ENCODE measurements at places on chromosomes 7 and 10.

GRCh38 chr7:71488308-71488707, 356.4 kb downstream of the GALNT17 start:
- DNase-seq = no peak

GRCh38 chr7:25895792-25896171, 256.2 kb upstream of the NFE2L3 start:
- DNase-seq = no peak

GRCh38 chr7:3309140-3309539, 8.1 kb downstream of the SDK1 start:
- DNase-seq = no peak

DNA sequence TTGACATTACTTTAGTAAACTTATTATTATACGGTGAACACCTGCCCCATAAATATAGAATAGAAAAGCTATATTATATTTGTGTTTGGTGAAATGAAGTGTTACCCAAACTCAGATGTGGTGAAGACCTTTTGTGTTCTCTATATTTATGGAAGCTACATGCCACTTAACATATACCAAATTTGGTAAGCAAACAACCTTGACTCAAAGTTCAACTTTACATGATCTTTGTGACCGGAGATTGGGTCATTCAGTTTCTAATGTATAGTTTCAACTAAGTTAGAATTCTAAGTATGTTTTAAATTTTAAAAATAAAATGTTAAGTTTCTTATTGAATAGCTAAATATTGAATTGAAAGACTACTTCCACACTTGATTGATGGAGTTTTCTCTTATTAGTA, 288.6 kb upstream of the SEMA3D start:
- DNase-seq = no peak

DNA sequence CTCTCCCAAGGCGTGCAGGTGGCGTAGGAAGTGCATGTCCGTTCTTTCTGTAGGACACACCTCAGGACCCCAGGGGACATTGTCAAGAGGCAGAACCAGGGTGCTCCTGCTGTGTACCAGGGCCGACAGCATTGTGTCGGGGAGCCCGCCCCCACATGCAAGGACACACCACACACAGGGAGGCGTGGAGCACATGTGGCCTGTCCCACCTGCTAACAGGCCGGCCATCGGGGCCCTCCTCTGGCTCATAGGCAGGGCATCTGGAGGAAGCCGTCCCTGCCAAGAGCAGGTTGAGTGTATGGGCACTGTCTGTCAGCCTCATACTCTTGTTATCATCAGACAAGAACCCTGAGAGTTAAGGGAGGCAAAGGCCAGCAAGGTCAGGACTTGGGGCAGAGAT, 12.7 kb downstream of the RET start:
- DNase-seq = no peak

- DNase-seq = no peak
Measured at GRCh38 chr7:41931263-41931646, 228.4 kb upstream of the INHBA start.

GRCh38 chr10:113711142-113711541, 31.4 kb downstream of the CASP7 start:
- no peak for DNase-seq

GRCh38 chr7:119545118-119545517, 727.9 kb upstream of the KCND2 start:
- DNase-seq = no peak

- DNase-seq = no peak
Measured at GRCh38 chr10:125063256-125063925, 97.0 kb downstream of the CTBP2 start.

- no peak for DNase-seq
Measured at GRCh38 chr10:4073912-4074311, 288.9 kb upstream of the KLF6 start.

DNA sequence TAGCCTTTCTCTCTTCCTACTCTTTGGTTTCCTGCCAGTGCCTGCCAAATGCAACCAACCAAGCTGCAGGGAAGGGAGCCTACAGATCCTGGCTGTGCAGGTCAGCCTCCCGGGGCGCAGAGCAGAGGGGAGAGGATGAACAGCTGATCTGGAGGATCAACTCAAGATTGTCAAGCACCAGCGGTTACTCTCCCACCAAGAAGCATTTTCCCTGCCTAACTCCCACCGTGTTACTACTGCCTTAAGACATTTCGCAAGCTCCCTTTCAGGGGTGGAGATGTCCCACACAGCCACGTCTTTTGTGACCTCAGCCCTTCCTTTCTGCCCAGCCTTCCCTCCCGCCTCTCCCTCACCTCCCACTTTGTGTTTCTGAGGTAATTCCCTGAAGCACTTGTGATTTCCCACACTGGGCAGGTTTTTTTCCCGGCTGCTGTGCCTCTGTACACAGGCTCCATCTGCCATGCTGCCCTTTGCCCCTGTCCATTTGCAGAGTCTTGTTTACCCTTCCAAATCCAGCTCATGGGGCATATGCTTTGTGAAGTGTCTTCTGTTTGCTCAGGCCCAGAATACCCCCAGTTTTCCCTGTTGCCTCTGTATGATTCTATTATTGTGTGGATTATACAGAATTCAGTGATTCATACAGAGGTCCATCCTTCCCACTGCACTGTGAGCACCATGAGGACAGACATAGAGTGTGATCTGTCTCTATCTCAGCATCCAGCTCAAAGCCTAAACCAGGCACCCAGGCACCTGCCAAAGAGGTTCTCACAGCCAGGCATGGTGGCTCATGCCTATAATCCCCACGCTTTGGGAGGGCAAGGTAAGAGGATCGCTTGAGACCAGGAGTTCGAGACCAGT, 40.9 kb upstream of the PAPSS2 start:
- no peak for DNase-seq

DNA sequence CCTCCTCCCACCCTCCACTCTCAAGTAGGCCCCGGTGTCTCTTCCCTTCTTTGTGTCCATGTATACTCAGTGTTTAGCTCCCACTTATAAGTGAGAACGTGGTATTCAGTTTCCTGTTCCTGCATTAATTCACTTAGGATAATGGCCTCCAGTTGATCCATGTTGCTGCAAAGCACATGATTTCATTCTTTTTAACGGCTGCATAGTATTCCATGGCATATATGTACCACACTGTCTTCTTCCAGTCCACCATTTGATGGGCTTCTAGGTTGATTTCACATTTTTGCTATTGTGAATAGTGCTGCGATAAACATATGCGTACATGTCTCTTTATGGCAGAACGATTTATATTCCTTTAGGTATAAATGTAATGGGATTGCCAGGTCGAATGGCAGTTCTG, 51.0 kb downstream of the FAM171A1 start:
- DNase-seq = no peak

DNA sequence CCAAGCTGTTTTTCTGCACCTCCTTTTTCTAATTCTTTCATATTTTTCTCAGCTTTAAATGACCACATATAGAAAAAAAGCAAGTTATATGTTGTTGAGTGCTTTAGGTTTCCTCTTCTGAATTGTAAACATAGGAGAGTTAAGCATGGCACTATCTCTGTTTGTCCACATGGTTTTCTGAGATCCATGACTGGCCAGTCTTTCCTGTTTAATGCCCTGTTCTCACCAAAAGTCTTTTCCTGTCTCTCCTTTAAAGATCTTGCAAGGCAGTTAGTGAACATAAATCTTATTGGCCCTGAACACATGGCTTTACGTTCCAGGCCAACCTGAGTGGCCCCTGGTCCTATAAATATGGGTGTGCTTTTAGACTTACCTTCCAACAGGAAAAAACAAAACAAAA, 19.4 kb downstream of the TRPV5 start:
- no peak for DNase-seq

DNA sequence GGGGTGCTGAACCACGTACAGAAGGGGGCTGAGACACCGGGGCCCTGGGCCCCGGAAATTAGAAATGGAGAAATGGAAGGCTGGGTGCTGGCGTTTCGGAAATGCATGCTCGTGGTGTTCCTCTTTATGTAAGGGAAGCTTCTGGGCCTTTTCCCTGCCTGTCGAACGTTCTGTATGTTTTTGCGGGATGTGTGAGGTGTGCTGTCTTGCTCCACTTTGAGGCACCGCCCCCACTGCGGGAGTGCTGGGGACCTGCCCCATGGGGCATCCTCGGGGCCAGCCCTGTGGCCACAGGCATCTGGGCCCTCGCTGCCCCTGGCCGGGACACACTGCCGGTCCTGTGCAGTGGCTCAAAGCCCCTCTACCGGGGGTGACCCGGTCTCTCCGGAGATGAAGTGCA, 1.7 kb upstream of the VENTX start:
- no peak for DNase-seq
